ENCODE measurements at places on chromosomes 16 and 17.

DNA sequence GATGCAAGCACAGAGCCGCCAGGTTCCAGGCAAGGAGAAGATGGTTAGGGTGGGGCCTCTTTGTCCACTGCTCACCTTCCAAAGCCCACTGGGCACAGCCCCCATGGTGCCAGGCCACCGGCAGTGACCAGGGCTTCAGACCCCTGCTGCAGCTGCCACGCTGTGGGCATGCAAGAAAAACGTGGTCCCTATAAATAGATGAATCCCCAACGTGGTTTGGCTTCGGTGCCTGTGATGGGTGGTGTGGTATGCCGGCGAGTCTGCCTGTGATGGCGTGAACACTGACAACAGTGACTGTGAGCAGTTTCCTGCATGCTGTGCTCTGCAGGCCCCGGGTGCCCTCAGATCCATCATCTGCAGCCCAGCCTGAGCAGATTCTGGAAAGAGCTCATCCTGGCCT is 36.6 kb downstream of the RAB11FIP4 start:
- no peak for DNase-seq

- DNase-seq = no peak
Observed at GRCh38 chr16:72094266-72094610, 591 bp downstream of the DHX38 start.

GRCh38 chr17:21007646-21008045 is 35.2 kb downstream of the USP22 start:
- DNase-seq = no peak

DNA sequence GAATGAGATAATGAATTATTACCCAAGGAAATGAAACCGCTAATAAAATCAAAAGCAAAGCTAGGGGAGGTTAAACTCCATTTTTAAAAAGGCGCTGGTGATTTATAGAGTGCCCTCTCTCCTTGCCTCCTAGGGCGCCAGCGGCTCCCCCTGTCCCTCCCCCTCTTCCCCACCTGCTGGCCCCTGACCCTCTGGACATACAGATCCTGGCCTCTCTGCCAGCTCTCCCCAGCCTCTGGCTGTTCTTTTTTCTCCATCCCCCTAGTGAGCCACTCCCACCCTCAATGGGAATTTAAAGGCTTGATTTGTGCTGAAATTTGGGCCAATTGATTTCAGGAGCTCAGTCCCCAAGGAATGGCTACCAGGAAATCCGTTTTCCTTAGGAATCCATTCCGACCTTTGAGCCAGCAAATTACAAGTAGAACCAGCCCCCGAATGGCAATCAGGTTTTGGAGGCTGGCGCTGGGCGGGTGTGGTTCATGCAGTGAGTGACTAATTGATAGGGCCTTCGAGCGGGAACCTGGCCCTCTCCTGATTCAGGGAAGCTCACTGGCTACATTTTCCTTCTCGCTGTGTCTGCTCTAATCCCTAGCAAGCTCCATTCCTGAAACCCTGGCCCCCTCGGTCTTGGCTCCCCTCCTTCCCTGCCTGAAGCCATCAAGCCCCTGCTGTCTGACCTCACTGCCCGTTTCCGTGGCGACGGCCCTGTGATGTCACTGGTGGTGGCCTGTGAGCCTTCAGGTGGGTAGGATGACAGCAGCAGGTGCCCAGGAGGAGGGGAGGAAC is 141.9 kb upstream of the SDK2 start:
- no peak for DNase-seq

GRCh38 chr16:88404769-88405168 is 22.0 kb downstream of the ZNF469 start:
- no peak for DNase-seq

GRCh38 chr16:27314161-27314723 is 468 bp downstream of the IL4R start:
- no peak for DNase-seq

DNA sequence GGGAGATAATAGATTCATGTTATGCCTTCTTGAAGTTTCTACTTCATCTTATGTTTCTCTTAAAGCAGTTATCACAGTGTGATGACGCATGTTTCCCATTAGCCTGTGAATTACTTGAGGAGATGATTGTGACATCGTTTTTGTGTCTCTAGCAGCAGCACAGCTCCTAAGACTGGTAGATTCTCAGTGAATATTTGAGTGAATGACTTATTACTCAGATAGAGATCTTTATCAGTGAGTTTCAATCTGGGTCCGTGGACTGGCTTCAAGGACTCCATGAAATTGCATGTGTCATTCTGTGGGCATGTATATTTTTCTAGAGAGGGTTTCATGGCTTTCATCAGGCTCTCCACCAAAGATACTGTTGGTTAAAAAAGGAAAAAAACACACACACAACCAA is 29.9 kb downstream of the YPEL2 start:
- no peak for DNase-seq

GRCh38 chr16:49628148-49628547 is 227.8 kb downstream of the ZNF423 start:
- no peak for DNase-seq

- no peak for DNase-seq
Observed at GRCh38 chr17:83196366-83196765, 117.0 kb downstream of the METRNL start.

DNA sequence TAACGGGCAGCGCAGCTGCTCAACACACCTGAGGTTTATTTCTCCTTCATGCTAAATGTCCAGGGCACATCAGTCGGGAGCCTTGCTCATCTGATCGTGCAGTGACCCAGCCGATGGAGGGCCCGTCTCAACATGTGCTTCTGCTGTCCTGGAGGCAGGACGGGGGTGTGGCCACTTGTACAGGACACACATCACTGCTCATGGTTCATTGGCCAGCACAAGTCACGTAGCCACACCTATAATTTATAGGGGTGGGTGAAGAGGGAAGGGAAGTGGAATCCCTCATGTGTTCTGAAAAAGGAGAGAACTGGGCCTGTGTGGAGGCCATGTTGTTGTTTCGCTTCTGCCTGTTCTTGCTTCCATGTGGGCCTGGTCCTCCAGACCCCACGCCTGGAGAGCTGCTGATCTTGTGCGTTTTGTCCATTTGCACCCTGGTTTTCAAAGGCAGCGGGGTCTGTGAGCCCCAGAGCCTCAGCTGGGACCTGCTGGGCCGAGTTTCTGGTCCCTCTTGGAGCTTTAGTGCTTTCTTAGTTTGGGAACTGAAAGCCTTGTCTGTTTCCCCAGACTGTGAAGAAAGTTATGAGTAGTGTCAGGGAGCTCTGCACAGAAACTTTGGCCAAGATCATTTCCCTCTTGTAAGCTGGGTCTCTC is 60.5 kb downstream of the CMIP start:
- no peak for DNase-seq

GRCh38 chr16:75491876-75492275 is 3.4 kb downstream of the CHST6 start:
- DNase-seq = no peak

GRCh38 chr16:30925995-30926811 is 2.8 kb downstream of the FBXL19 start:
- no peak for DNase-seq

- DNase-seq = no peak
Observed at GRCh38 chr16:4060009-4060408, 56.2 kb downstream of the ADCY9 start.

GRCh38 chr16:86424398-86424797 is 85.9 kb upstream of the FOXF1 start:
- DNase-seq = no peak

- no peak for DNase-seq
Observed at GRCh38 chr17:42920106-42920900, 19.7 kb downstream of the G6PC1 start.

DNA sequence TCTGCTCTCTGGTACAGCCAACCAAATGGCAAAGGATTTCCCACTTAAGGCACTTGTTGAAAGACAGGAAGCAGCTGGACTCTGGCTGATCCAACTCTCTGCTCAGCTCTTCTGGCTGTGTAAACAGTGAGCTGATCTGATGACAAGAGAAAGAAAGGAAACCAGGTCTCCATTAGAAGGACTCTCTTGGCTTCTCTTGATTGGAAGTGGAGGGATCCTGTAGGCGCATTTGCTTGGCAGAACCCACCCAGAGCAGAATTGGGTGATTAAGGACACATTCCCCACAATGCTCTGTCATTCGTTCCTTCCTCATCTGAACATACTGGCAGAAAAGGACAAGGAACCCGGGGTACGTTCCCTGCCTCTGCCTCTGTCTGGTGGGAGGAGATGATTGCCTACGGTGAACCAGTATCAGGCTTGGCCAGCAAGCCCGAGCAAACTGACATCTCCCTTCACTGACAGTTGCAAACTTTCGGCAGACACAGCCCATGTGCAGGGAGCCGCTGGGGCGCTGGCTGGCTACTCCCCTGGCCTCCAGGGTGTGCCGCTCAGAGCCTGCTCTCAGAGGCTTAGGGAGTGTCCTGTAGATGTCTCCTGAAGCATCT is 29.1 kb downstream of the LDHD start:
- no peak for DNase-seq

Measured in stimulated activated CD4-positive, alpha-beta T cell treated with anti-CD3 and anti-CD28 coated beads, Interleukin-12 subunit alpha, Interleukin-12 subunit beta, amount 100 ng/mL, for 24 hours (primary cell).